ENCODE measurements at places on chromosomes 7 and 10. TPM values are rescaled to one million over a fixed set of nuclear protein-coding genes. Genes with fewer than 3 reads are reported as not detected.

Gene IFRD1
- 168 TPM for total RNA-seq

Gene METTL27
- total RNA-seq = 2.9 TPM

Gene PALD1
- 15.5 TPM for total RNA-seq

Gene TUBB8
- 1.1 TPM for total RNA-seq

Gene CALCR
- total RNA-seq = not detected

Gene FAM25C
- total RNA-seq = not detected

Gene HGF
- total RNA-seq = not detected

Gene SPDYE6
- not detected for total RNA-seq

Gene CACNA2D1
- 258 TPM for total RNA-seq

Gene PLXDC2
- total RNA-seq = 3.9 TPM
